ENCODE measurements at places on chromosomes 1 and 21. TPM values are rescaled to one million over a fixed set of nuclear protein-coding genes. Genes with fewer than 3 reads are reported as not detected.
A peak's percentile ranks its signal among the peaks of the same experiment; 100 is the strongest.

LCE2A gene
- polyA plus RNA-seq: not detected

MCOLN2 gene
- polyA plus RNA-seq: 5.7 TPM

VANGL2 gene
- polyA plus RNA-seq: 33.7 TPM

LCE3D gene
- polyA plus RNA-seq: not detected

- DNase-seq: no peak
Measured at GRCh38 chr1:107048241-107048640, 8.2 kb upstream of the PRMT6 start.

GRCh38 chr21:35530766-35531165, 481.7 kb upstream of the RUNX1 start:
- no peak for DNase-seq

- no peak for DNase-seq
Measured at GRCh38 chr1:183721041-183721440, 67.9 kb upstream of the APOBEC4 start.

DNA sequence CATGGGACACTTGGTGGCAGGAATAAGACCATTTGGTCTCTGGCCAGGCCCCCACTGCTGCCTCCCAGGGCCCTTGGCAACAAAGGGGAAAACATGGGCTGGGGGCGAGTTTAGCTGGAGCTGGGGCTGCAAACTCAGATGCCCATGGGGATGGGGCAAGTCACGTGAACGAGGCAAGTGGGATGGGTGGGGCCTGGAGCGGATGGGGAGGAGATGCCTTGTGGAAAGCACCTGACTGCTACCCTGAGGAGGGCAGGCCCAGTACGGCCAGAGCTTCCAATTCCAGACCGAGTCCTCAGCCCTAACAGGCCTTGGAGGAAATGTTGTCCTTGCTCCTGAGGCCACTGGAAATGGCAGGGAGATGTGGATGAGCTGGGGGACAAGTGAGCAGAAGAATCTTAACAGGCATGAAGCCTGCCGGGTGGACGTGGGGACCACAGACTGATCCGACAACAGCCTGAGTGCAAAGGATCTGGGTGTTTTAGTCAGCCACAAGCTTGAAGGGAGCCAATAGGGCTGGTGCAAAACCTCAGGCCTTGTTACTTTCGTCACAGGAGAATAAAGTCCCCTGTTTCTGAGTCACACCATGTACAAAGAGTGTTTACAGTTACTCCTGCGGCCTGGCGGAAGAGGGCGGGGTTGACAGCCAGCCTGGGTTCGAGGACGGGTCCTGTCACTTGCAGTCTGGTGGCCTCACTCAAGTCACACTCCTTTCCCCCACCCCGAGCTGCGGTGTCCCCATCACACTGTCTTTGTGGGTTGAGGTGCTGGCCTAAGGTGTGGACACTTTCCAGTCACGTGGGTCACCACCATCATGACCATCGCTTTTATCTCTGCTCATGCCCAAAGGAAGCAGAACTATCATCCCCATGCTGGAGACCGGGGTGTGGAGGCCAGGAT, 19.1 kb downstream of the RUNX3 start:
- no peak for DNase-seq

DNA sequence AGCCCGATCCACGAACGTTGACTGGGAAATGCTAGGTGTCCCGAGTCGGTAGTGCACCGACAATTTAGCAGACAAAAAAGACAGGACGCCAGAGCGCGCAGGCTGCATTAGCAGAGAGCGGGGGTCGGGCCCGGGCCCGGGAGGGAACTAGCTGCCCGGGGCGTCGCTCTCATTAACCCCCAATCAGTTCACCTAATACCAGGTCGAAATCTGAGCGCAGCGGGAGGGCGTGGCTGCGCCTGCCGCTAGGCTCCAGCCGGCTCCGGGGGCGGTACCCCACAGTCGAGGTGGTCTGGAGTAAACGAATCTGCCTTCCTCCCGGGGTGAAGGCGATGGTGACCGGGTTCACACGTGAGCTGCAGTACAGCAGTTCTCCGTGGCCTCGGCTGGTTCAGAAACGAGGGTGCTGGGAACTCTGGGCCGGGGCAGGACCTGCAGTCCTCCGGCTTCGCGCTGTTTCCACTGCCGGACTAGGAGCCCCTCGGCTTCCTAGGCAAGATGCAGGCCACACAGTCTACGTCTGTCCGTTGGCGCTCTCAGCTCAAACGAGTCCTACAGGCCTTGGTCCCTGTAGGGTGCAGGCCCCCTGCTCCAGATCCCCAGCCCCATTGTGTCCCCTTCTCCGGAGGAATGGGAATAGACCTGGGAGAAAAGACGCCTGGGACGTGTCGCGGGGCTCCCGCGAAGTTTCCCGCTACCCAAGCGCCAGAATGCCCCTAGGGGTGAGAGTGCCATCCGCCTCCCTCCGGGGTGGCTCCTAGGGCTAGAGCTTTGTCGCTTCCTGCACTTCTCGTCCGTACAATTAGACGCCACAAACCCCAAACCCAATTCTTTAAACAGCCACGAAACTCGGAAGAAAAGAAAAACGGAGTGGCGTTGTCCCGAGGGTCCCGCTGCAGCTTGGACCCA, 2.0 kb downstream of the GFI1 start:
- DNase-seq: peak; percentile 32

DNA sequence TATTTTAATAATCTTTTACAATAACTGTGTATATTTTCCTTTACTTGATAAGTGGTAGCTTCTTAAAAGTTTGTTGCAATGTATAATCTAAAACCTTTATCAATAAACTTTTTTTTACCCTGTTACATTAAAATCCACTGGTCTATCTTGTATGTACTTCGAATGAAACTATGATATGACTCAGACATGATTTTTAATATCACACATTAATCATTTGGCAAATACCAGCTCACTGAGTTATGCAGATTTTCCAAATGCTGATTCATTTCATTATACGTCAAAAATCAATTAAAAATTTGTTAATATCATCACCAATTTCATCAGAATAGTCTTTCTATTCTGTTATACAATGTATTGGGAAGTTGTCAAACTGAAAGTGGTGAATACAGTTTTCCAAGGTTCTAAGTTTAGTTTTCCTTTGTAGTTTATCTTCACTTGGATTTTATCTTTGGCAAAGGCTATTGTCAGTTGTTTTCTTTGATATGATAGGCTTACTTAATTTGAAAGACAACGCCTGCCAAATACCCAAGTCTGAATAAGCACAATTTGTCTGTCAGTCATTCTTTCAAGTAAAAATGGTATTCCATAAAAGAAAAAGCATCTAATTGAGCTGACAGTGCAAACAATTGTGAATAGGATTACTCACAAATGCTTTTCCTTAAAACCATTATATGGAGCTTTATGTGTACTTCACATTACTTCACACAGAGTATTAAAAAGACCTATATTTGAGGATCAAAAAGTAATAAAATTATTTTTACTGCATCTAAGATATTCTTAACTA, 127.0 kb downstream of the NME7 start:
- DNase-seq: no peak

DNA sequence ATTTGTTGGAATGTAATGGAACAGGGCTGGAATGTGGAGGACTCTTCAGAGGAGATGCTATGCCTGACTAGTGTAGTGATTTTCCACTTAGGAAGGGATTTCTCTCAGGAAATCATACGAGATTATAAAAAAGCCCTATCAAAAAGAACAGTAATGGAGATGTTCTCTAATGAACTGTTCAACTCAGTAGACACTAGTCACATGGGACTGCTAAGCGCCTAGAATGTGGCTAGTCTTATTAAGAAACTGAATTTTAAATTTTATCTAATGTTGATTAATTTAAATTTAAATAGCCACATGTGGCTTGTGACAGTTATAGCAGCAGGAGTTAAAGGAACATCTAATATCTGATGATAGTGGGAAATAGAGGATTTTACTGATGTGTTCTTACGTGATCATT, 94.0 kb downstream of the SLC35F3 start:
- no peak for DNase-seq

DNA sequence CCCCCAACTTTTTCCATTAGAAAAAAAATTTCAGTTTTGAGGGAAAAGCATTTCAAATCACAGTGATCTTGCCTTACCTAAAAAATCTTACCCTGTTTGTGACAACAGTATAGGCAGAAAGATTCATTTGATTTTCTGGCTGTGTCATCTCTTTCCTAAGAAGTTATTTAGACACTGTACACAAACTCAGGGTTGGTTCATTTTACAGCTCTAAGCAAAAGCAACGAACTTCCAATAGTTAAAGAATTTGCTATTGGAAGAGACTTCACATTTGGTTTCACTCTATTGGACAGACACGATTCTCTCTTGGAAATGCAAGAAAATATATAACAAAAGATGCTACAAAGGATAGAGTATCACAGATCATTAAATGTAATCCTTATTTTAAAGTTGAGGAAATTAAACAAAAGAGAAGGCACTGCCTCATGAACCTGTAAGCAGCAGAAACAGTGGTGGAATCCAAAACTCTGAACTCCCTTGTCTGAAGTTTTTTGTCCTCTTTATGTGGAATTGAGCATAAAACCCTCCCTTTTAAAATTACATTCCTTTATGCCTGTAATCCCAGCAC, 20.8 kb downstream of the EYA3 start:
- no peak for DNase-seq

GRCh38 chr1:53618500-53619366, 120.2 kb downstream of the GLIS1 start:
- DNase-seq: no peak

DNA sequence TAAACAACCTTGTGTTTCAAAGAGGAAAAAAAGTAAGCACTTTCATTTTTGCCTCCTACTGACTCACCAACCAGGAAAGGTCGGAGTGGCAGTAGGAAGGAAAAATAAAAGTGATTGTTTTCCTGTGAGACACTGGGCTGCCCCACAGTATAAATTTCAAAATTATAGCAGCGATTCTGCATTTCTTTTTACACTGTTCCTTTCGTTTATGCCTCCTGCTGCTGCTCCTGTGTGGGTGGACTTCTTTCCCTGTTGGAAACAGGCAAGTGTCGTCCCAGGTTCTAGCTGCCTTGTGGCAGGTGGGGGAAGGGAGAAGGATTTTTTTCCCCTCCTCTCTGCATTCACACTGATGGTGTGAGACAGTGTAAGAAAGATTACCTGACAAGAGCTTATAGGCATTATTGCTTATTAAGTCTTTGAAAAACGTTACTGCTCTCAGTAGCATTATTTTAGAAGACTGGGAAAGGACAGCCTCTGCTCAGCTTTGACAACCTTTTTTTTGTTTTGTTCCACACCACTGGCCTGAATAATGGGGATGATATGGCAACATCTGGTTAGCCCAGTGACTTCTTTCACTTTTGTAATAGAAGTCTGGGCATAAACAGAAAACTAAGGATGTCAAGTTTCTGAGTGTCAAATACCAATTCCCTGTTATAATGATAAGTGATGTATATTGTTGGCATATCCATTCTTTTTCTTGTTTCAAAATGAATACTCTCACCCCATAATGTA, 77.9 kb downstream of the NEK7 start:
- DNase-seq: no peak

- DNase-seq: no peak
Measured at GRCh38 chr1:157247005-157247763, 109.0 kb upstream of the ETV3 start.

- no peak for DNase-seq
Measured at GRCh38 chr21:34950980-34951379, 98.1 kb downstream of the RUNX1 start.

- DNase-seq: no peak
Measured at GRCh38 chr1:91601554-91602376, 101.1 kb downstream of the CDC7 start.

DNA sequence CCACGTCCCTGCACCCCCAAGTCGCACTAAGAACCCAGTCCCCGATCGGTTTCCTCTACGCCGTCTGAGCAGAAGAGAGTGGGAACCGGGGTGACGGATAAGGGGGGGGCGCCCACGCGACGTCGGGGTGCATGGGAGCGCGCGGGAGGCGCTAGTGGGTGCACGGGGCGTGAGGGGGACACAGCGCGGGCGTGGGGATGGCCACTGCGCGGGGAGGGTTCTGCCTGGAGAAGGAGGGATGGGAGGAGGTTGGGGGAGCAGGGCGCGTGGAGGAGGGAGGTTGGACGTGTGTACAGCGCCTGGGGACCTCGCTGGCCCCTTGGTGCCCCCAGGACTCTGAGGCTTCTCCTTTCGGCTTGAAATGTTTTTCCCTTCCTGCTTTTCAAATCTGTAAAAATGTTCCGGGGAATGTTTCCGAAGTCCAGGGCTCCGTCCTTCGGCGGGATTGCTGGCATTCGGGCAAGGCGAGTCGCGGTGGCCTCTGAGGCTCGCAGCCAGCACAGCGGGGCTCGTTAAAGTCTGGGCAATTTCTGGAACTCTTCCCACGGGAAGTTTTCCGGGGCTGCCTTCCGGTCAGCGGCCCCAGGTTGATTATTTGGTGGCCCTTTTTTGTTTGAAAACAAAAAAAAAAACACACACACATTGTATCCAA, 13.1 kb downstream of the RNF220 start:
- DNase-seq: no peak

DNA sequence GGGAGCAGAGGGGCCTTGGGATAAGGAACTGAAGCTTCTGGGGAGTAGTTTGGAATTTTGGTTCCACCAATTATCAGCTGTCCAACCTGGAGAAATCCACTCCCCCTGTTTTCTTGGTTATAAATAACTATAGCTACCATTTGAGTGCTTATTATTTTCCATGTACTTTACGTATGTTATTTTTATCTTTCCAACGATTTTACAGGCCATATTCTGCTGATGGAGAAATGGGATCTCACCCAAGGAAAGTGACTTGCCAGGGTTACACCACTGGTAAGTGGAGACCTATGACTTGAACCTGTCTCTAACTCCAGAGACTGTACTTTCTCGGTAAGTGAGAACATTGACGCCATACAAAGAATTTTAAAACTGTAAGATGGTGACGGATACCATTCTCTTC, 49.0 kb upstream of the CD34 start:
- DNase-seq: no peak

- peak; percentile 73 for DNase-seq
Measured at GRCh38 chr1:7902478-7903085, 38.1 kb downstream of the TNFRSF9 start.

DNA sequence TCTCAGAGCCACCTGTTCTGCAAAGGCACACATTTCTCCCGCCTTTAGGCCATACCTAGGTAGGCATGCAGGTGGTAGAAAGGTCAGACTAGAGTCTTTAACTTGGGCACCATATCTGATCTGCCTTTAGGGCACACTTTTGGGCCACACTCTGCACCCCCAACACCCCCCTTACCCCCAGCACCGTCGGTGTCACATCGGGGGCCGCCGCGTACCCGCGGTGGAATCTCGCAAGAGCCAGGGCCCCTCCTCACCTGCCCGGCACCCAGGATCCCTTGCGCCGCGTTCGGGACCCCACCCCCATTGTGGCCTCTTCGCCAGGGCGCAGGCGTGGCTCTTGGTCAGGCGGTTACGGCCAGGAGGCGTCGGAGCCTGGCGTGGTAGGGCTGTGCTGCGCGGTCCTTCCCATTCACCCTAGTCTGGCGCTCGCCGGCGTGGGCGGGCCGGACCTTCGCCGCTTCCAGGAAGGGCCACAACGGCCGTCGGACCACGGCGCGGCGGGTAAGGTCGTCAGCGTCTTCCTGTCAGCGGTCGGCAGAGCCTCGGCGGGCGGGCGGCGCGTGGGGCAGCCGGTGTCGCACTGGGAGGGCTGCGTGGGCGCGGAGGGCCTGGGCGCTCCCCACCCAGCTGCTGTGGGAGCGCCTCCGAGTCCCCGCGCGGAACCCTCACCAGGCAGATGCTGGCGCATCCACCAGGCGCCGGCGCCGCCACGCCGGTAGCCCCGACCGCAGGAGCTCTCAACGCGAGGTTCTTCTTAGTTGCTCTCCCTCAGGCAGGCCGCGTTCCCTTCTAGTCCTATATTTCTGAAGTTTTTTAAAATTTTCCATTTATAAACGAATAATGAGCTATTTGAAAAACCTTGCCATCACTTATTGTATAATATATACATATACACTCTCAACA, at the start of gene DNAH14:
Gene DNAH14, plus strand, starts transcription at position 341 of the 903 bp plus-strand sequence. CDS start 23,028 bp downstream, outside the sequence.
- DNase-seq: peak; percentile 56

- no peak for DNase-seq
Measured at GRCh38 chr1:208303743-208304712, 59.8 kb upstream of the PLXNA2 start.
